ENCODE measurements at places on chromosomes 1 and 21. TPM values are rescaled to one million over a fixed set of nuclear protein-coding genes. Genes with fewer than 3 reads are reported as not detected.

GRCh38 chr21:44773291-44773932 is 28.2 kb downstream of the UBE2G2 start:
- DNase-seq = no peak

GRCh38 chr1:94471271-94471670 is 53.1 kb downstream of the ABCD3 start:
- no peak for DNase-seq

GRCh38 chr1:223761411-223761810 is 49.1 kb downstream of the CAPN2 start:
- no peak for DNase-seq

KANK4 gene
- 8.5 TPM for polyA plus RNA-seq

DNA sequence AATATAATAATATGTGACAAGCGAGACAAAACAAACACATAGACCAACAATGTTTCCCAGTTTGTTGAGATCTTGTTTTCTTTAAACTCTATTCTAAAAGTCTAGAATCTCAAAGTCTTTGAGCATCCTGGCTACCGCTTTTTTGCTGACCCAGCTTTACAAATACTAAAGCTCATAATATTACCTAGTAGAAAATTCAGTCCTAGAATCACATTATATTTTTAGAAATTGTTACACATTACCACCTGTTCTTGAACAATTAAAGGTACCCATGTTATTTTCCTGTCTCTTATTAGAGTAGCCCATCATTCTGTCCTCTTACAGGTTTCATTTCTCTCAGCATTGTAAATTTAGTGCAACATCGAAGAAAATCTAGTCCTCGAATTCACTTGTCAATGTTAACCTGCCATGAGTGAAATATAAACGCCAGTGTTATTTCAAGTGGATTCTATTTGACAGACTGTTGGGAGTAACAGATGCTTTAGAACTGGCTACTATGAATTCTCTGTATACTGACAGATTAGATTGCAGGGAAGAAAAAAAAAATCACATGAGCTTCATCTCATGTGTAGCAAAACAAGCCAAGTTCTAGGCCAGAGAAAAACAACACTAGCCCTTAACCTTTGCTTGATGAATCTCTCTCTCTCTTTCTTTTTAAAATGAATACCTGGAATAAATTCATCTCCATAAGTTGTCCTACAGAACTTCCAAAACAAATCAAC is 851.2 kb upstream of the ADAMTS5 start:
- no peak for DNase-seq

SYDE2 gene
- polyA plus RNA-seq = 1.8 TPM

MYOG gene
- polyA plus RNA-seq = not detected

DNA sequence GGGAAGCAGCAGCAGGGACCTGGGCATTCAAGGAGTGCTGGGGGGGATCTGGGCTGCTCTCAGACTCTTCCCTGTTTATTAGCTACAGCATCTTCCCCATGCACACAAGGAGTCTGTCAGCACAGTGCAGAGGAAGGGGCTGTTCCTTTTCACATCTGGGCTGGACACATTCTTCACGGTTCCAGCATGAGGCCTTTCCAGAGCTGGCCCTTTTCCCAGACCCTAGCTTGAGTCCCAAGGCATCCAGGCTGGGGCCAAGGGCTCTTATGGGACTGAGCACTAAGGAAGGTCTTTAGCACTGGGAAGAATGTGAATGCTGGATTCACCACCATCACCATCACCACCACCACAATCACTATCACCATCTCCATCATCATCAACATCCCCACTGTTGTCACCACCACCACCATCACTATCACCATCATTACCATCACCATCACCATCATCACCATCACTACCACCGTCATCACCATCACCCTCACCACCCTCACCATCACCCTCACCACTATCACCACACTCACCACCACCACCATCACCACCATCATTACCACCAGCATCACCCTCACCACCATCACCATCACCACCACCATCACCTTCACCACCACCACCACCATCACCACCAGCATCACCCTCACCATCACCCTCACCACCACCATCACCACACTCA is 28.4 kb downstream of the PARK7 start:
- no peak for DNase-seq

- no peak for DNase-seq
Measured at GRCh38 chr1:228402641-228403025, 4.0 kb downstream of the TRIM11 start.

SRP9 gene
- 254 TPM for polyA plus RNA-seq

DNA sequence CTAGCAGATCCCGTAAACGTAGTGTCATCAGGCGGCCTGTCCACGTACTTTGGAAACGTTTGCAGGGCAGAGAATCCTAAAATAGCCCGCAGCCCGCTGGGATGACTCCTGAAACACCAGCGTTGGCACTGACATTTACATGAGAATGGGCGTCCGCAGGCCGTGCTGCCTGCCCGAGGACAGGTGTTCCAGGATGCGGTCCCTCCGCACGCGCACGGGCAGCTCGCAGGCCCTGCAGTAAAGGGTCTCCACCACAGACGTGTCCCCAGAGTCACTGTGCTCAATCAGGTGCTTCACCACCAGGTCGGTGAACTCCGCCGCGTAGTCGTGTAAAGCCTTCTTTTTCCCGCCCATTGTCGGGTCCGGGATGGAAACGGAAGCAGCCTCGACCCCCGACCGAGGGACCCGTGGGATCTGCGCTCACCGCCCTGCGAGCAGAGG is 5.8 kb upstream of the CCDC27 start:
- DNase-seq = no peak

GRCh38 chr1:185343306-185343705 is 26.3 kb upstream of the IVNS1ABP start:
- no peak for DNase-seq

- no peak for DNase-seq
Measured at GRCh38 chr1:69862906-69863305, 295.2 kb downstream of the LRRC7 start.

- DNase-seq = no peak
Measured at GRCh38 chr1:41863718-41864117, 55.0 kb downstream of the HIVEP3 start.

TSTD1 gene
- 128 TPM for polyA plus RNA-seq

- DNase-seq = no peak
Measured at GRCh38 chr1:168933141-168933805, 173.2 kb upstream of the ATP1B1 start.

TRPM2 gene
- polyA plus RNA-seq = 0.31 TPM

DNA sequence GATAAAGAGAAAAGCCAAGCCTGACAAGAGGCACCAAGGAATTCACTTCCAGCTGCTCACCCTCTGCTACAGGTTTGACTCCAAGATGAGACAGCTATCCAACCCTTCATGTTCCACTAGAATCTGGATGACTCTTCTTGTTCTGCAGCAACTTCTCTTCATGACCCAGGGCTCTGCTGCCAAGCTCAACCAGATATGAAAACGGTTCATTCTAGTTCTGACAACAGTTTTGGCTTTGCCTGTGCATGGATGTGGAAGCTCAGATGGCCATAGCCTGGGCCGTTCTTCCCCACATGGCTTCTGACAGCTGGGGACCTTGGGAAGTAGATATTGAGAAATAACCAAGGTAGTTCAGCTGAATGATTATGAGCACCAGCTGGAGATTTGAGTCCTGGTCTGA is 13.7 kb downstream of the PI4KB start:
- no peak for DNase-seq

- DNase-seq = no peak
Measured at GRCh38 chr1:65799601-65800000, 6.9 kb downstream of the PDE4B start.

- DNase-seq = no peak
Measured at GRCh38 chr1:243346468-243346867, 90.6 kb downstream of the SDCCAG8 start.

DNA sequence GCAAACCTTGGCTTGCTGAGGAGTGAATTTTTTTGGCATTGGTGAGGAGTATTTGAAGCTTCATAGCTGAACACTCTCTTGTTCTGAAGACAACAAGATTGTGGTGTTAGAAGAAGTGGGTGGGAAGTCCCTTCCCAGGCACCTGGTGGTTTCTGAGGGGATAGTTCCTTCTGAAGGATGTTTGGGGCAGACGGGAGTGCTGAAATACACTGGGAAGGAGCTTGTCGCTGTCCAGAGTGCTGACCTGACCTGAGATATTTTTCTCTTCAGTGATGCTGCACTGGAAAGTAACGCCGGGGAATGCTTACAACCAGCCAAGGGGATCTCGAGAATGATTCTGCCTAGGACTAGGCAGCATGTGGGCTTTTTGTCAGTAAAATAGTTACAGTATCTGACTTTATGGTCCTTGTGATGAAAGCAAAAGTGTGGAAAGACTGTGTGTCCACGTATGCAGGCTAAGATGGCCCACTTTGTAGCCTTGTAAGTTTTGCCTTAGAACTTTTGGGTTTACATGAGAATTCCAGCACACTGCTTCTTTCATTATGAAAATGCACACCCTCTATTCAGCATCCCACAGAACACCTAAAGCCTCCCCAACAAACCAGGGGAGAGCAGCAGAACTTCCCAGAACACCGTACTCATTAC is 33.1 kb upstream of the NFASC start:
- DNase-seq = no peak

- DNase-seq = no peak
Measured at GRCh38 chr1:52706136-52706670, 8.1 kb upstream of the COA7 start.

ITSN1 gene
- 60.0 TPM for polyA plus RNA-seq

FHL3 gene
- polyA plus RNA-seq = 5.1 TPM

DNA sequence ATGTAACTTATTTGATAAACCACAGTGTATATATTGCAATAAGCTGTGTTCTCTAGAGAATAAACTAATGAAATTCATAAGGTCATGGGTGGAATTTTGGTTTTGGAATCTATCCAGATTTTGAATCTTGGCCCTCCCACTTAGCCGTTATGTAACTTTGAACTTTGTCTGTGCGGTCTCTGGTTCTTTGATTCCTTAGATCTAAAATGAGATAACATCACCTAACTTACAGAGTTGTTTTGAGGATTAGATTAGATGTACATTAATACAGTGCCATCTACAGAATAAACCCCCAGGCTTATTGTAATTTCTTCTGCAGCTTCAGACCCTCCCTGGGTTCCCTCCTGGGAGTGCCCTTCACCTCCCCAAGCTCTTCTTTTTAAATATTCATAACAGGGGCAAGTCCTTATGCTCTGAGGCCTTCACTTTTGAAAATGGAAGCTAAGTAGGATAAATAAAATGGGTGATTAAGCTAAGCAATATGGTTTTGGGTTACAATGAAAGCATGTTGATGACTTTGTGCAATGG is 124.3 kb downstream of the ATG4C start:
- DNase-seq = no peak

PRDM16 gene
- under 0.01 TPM for polyA plus RNA-seq

SPTA1 gene
- not detected for polyA plus RNA-seq

DNA sequence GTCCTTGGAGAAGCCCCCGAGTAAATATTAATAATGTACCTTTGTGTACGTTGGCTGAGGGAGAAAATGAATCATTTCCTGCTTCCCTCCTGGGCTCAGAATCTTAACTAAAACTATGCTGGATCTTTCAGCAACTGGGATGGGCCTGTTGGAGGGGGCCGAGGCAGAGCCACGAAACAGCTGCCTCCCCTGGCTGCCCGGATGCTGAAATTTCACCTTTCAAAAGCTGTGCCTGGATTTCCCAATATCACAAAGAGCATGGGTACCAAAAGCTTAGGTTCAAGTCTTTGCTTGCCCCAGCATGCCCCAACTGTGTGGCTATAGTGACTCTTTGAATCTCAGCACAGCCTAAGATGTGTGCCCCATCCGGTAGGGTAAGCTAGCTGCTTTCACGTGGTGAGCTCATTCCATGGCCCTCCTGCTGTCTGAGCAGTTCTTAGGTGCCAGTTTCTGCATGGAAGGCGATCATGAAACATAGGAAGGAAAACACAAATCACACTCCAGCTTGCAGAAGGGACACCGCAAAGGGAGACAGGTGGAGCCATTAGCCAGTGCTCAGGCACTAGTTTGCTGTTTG is 473.5 kb downstream of the PTPRU start:
- DNase-seq = peak; percentile 97

DNA sequence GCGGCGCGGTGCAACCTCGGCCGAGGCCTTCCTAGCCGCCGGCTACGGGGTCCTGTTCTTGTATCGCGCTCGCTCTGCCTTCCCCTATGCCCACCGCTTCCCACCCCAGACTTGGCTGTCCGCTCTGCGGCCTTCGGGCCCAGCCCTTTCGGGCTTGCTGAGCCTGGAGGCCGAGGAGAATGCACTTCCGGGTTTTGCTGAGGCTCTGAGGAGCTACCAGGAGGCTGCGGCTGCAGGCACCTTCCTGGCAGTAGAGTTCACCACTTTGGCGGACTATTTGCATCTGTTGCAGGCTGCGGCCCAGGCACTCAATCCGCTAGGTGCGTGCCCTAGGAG is 379 bp downstream of the PPCS start:
- no peak for DNase-seq

GRCh38 chr1:1407636-1408318 is 684 bp upstream of the MRPL20 start:
- no peak for DNase-seq
